ENCODE measurements at places on chromosomes 6 and 20.

- DNase-seq = peak; percentile 28
Measured at GRCh38 chr20:25675161-25675560, 21.5 kb downstream of the ZNF337 start.

- peak; percentile 93 for DNase-seq
Measured at GRCh38 chr6:158060455-158061360, 79.0 kb downstream of the SYNJ2 start.

DNA sequence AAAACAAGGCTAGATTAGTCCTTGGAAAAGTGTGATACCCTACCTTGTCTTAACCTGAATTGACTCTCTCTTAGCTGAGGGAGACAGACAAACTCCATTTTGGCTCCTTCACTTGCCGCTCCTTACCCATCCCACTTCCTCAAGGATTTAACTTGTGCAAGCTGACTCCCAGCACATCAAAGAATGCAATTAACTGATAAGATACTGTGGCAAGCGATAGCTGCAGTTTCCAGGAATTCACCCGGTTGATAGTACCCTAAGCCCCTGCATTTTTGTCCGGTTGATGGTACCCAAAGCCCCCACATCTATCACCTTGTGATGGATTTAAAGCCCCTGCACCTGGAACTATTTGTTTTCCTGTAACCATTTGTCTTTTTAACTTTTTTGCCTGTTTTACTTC, 1.9 kb upstream of the SERINC3 start:
- no peak for DNase-seq

- DNase-seq = peak; percentile 97
Measured at GRCh38 chr6:149454346-149454848, 30.4 kb downstream of the ZC3H12D start.

DNA sequence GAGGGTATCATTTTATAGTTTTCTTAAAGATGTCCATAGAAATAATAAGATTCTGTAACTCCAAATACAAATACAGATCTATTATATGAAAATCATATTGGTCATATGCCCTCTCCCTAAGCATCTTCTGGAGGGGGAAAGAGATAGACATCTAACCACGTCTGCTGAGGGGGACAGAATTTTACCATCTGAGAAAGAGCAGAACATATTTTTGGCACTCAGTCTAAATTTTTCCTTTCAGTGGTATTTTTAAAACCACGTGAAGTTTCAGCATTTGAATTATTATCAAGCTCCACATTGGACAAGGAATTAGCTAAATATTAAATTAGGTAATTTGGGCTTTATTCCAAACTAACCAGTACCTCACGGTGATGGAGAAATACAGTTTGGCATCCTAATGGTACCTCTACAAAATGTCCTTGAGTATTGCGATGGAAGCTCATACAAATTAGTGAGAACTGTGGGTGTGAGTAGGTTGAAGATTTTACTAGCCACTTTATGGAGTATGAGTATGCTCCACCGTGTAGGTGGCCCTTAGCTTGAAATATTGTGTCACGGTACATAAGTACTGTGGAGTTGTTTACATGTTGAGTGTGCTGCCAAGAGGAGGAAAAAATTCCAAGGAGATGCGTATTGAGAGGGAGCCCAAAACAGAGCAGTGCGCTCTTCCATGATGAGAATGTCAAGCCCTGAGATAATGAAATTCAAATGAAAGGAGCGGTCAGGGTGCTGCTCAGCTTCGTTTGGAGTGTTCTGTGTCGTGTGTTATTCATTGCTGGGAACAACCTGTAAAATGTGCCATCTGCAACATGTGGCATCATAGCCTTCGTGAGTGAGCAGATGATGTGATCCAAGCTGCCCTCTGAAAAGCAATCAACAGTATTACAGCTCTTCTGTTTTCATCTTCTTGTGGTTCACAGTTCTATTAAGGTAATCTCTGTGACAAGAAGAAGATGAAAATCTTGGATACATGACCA, 48.4 kb upstream of the PHACTR2 start:
- peak; percentile 39 for DNase-seq

DNA sequence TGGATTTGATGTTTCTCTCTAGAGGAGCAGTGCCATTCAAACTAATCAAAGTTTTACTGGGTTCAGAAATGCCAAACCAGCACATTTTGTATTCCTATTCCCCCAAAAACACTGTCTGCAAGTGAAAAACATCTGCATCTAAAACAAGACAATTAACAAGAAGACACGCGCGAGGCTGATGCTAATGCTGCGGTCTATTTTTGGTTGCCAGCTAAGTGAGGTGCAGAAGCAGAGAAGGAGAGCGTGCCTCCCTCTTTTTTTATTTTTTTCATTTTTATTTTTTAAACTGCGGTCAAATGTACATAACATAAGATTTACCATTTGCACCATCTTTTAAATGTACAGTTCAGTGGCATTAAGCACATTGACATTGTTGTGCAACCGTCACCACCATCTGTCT, 641.1 kb downstream of the DHX35 start:
- no peak for DNase-seq

GRCh38 chr6:82179415-82179814, 68.1 kb downstream of the IBTK start:
- DNase-seq = no peak

- no peak for DNase-seq
Measured at GRCh38 chr6:119361209-119361608, 11.6 kb upstream of the MAN1A1 start.

DNA sequence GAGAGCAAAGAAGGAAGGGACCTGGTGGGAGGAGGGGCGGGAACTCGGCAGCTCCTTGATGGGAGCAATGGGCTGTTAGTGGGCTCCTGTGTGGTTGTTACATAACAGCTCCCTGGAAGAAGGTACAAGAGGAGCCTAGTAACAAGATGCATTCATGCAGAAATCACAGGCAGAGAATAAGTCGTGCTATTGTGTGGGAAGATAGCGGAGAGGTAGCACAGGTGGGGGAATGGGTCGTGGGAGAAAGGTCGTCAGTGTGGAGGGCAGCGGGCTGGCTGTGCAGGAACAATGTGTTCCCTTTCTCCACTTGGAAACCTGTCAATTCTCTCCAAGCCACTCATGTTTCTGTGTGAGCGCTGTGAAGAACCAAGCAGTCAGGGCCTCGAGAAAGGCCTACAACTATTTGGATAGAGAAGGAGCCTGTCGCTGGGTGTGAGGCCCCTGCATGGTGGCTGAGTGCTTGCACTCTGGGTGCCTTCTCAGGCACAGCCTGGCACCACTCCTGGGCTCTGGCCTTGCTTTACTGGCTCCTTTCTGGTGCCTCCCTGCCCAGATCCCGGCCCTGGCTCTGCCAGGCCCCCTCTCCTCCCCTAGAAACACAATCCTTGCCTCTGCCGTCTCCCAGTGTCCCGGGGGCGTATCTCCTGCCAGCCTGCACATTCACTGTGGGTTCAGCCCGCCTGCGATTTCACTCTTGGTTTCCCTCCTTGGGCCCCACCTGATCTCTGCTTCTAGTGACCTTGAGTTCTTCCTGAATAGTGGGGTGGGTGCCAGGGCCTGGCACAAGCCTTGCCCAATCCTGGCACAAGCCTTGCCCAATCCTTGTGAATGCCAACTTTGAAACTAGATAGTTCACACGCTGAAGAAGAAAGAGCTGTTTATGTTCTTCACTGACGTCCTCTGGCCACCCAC, 7.4 kb upstream of the FGD2 start:
- no peak for DNase-seq

GRCh38 chr6:78484198-78485064, 382.9 kb upstream of the IRAK1BP1 start:
- DNase-seq = no peak

DNA sequence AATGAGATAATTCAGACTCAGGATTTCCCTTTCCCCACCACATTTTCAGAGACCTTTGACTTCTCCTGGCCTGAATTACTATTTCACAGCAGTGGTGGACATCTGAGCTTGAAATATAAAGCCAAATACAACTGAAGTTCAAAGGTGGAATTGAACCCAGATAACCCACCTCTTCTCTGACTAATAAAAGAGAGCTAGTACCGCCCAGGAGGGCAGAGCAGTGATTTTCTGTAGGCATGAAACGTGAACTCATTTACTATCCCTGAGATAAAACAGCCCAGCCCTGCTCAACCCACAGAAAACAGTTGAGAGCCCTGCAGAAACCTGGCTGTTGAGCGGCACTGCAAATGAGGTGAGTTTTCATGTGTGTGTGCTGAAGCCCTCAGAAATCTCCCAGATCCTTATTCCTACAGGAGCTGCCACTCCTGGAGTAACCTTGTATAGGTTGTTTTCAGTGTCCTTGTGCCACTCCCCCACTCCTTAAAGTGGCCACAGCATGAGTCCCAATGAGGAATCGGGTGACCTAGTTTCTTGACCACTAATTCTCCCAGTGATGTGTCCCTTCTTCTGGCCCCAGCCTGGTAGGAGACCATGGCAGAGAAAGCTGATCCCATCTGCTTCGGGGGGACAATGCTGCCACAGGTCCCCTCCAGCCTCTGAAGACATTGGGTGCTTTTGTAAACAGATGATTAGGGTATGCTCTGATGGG, 99.2 kb downstream of the NOL4L start:
- no peak for DNase-seq

- peak; percentile 16 for DNase-seq
Measured at GRCh38 chr6:53615633-53616449, 49.7 kb downstream of the KLHL31 start.

GRCh38 chr6:3281631-3282475, 23.1 kb downstream of the PSMG4 start:
- peak; percentile 59 for DNase-seq

- DNase-seq = no peak
Measured at GRCh38 chr20:19659448-19659847, 98.6 kb upstream of the RIN2 start.

DNA sequence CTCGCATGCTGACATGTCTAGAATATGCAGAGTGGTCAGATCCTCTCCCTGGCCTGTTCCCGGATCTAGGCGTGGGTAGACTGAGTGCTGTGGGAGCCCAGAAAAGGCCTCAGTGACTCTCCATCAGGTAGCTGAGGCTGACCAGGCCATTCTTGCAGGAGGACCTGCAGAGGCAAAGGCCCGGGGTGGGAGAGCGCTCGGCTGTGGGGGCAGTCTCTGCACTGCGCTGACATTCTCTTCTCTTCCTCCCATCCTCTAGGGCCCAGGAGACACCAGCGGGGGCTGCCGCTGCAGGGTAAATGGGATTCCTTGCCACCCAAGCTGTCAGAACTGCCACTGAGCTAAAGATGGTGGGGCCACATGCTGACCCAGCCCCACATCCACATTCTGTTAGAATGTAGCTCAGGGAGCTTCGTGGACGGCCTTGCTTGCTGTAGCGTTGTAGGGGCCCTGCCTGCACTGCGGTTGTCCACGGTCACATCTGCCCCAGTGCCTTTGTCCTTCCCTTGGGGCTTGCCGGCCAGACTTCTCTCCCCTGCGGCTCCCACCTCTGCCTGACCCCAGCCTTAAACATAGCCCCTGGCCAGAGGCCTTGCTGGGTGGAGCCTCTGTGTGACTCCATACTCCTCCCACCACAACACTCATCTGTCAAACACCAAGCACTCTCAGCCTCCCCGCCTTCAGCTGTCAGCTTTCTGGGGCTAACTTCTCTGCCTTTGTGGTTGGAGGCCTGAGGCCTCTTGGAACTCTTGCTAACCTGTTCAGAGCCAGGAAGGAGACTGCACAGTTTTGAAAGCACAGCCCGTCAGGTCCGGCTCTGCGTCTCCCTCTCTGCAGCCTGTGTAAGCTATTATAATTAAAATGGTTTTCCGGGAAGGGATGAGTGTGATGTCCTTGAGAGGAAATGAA, 22.2 kb downstream of the RBCK1 start:
- DNase-seq = no peak

DNA sequence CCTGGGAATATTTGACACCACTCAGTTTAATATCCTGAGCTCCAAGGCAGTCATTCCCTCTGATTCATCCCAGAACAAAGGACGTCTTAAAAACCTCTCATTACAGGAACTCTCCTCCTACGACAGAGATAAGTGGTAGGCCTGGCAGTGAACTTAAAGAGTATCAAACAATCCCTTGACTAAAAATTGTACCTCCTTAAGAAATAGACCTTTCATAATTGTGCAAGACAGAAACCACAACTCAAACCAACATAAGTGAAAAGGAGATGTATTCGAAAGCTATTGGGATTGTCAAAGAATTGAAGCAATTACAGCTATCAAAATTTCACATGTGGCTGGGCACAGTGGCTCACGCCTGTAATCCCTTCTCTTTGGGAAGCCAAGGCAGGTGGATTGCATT, 19.1 kb upstream of the BNIP5 start:
- no peak for DNase-seq

DNA sequence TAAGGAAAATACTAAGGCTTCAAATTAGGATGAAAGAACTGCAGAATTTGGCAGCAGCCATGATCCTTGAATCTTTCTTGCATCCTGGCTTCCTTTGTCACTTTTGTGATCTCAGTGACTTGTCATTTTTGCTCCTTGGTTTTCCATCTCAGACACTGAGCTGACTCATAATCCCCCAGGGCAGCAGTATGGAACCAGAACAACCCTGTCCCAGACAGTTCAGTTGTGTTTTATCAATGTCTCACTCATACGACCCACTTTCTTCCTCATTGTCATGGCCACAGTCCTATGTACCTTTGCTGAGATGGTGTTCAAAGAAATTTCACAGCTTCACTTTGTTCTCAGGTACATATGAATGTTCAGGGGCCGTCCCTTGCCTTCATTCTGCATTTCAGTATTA, 488.5 kb upstream of the BTBD3 start:
- no peak for DNase-seq
